ENCODE measurements at places on chromosomes 6 and 20. TPM values are rescaled to one million over a fixed set of nuclear protein-coding genes. Genes with fewer than 3 reads are reported as not detected.
A peak's percentile ranks its signal among the peaks of the same experiment; 100 is the strongest.

DNA sequence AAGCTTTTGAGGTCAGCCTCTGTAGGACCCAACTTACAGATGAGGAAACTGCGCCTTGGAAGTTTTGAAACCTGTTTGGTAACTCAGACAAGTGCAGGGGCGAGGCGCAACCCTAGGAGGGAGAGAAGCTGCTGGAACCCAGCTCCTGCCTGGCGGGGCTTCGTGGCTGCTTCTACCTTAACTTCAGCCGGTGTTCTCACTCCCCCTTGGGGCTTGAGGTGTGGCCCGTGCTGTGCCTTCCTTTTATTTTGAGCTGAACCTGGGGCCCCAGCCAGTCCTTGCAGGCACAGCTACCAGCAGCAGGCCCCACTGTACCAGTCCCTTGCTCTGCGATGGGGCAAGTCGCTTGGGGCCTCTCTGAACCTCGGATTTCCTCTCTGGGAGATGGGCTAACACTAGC is 12.0 kb downstream of the RBM38 start:
- DNase-seq = no peak

- DNase-seq = no peak
These were observed 51.7 kb downstream of the TTI1 start for GRCh38 chr20:37981568-37981967.

The DUSP15 gene
- 0.68 TPM for polyA plus RNA-seq

DNA sequence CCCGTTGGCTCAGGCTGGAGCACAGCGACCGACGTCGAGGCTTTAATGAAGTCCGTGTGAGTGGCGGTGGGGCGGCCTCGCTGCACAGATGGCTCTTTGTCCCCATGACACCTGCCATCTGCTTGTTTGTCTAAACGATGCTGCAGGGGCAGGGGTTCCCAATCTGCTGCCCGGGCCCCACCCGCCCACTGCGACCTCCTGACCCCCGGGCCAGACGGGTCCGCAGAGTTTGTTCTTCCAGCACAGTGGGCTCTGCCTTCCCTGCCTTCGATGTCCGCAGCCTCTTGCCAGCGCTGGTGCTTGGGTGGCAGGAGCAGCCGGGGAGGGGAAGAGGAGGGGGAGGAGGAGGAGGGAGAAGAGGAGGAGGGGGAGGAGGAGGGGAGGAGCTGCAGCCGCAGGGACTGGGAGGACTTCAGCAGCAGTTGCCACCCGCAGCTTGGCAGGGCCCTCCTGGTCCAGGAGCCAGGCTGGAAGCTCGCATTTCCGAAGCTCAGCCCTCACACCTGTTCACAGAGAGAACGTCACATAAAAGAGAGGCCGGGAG is 210.0 kb downstream of the DLL1 start:
- DNase-seq = peak; percentile 42

DNA sequence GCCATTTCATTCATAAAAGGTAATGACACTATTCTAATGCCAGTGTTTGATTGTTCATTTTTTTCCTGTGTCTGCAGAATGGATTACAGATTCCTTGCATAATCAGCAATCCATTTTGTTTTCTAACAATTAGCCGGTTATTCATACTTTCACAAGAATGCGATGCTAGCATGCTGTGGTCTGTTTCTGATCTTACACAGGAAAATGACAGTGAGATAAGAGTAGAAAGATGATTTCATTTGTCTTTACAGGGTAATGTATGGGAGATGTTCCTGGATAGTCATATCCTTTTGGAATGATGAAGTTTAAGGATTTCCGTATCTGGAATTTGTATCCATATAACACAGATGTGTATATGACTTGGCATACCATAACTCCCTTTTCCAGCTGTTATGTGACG is 207.3 kb downstream of the FARS2 start:
- DNase-seq = no peak

DNA sequence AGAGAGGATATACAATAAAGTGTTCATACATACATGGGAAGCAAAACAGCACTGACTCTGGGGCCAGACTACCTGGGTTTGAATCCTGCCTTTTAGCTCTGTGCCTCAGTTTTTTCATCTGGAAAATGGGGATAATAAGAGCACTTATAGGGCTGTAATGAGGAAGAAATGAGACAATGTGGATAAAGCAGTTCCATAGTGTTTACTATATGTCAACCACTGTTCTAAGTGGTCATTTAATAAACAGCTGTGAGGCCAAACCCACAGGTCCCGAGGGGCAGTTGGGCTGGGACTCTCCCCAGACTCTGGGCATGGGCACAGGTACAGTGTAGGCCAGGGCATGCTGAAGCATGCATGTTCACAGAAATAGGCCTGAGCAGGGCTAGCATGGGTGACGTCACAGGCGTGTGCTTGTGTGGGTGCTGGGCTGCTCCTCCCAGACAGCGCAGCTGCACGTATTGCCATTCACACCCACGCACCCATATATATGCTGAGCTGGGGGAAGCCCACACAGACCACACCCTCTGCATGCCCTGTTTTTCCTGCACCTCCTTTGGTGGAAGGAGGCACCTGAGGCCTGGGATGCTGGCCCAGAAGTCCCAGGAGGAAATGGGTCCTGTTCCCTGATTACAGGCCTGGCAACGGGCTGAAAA is 3.5 kb upstream of the PLCG1 start:
- DNase-seq = no peak

Measured in heart left ventricle (tissue), 16 donors.